ENCODE measurements at places on chromosomes 16 and 17.

DNA sequence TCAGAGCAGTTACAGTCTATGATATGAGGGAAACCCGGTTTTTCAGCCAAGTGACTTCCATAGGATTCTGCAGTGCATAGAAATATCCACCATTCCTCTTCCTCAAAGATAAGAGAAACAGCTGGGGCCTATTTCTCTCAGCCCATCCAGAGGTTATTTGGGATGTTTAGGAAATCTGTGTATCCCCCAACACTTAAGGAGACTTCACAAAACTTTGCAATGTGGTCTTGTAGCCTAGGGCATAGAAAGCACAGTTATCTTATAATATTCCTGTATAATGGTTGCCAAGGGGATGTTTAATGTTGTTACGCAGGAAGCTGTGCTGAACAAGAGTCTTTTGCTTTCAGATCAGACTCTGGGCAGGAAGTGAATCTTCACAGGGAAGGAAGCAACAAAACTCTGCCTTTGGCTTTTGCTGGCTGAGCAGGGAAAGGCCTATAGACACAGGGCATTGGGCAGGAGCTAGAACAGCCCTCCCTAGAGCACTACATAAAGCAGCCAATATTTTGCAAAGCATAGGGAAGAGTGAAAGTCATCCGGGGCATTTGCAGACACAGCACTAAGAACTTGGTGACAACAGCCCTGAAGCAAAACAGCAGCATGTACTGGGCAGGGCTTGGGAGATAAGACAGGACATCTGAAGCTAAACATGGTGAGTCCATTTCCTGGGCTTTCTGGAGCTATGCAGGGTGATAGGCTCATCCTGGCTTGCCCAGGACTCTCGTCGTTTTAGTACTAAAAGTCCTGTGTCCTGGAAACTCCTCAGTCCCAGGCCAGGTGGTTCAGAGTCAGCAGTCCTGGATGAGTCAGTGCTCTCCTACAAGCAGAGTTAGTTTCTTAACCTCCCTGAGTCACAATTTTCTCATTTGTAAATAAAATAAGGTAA lies 18.7 kb upstream of the BEAN1 start:
- no peak for DNase-seq

GRCh38 chr17:45228763-45229539 lies 7.3 kb downstream of the FMNL1 start:
- DNase-seq: peak; percentile 87

DNA sequence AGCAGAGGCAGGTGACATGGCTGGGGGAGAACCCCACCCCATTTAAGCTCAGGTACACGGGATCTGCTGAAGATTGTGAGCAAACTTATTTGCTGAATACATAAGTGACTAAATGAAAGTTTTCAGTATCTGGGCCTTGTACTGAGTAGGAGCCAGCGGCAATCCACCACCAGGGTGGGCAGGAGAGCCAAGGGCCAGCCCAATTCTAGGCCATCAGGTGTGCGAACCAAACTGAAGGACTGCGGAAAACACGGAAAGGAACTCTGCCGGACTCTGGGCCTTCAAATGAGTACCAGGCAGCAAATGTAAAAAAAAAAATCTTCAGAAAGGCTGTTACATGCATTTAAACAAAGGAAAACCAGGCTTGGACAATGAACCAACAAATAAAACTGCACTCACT lies 19.7 kb downstream of the ARHGAP17 start:
- DNase-seq: no peak

GRCh38 chr16:84058664-84059063 lies 16.1 kb upstream of the SLC38A8 start:
- DNase-seq: no peak

- no peak for DNase-seq
Observed at GRCh38 chr17:56893503-56893902, 20.3 kb downstream of the TRIM25 start.

DNA sequence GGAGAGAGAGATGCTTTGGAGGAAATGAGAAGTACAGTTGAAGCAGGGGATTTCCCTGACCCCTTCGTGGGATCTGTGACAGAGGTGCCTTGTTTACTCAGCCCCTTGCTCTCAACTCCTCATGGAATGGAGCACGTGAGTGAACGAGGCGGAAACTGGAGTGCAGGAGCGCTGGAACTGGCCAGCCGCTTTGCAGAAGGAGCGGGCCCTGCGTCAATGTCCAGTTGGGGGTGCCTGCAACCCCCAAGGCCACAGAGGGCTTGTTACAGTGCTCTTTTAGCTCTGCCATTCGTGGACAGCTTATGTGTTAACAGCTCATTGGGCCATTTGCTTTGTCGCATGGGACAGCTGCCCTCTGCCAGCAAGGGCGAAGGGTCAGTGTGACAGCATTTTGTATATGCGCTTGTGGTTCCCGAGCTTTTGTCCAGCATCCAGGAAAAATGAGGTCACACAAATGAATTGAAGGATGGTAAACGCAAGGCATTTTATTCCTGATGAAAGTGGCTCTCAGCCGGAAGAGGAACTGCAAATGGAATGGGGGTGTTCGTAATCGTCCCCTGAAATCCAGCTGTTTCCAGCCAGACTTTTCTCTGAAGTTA lies 1395.1 kb downstream of the CDH8 start:
- DNase-seq: no peak

GRCh38 chr16:715477-716199 lies 720 bp downstream of the METRN start:
- no peak for DNase-seq

GRCh38 chr16:89367538-89367915 lies 122.8 kb downstream of the ANKRD11 start:
- no peak for DNase-seq

DNA sequence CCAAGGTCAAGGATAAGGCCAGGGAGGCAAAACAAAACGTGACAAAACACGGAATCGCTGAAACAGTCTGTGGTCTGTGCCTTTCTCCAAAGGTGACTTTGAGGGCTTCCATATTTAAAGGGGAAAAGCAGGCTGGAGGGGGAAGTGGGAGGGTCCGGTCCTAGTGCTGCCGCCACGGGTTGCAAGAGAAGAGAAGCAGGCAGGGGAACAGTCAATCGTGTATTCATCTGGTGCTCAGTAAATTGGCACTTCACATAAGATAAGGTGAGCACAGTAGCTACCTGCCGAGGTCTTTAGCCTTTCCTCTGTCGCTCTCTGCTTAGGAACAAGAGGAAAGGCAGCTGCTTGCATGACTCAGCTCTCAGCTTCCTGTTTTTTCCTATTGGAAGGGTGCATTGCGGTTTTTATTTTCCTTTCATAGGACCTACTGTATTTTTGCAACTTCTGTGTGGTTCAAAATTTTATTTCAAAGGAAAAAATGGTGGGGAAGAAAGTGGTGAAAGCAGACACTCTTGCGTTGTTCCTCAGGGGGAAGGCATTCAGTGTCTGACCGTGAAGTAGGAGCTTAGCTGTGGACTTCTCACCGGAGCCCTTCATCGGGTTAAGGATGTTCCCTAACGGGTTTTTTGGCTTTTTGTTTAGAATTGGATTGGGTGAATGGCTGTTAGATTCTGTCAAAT lies 7.1 kb upstream of the LGALS3BP start:
- no peak for DNase-seq

GRCh38 chr16:54602666-54603065 lies 316.1 kb upstream of the IRX3 start:
- no peak for DNase-seq

- DNase-seq: no peak
Observed at GRCh38 chr17:42266918-42267766, 9.0 kb downstream of the STAT5B start.

GRCh38 chr16:56275076-56275475 lies 83.8 kb downstream of the GNAO1 start:
- no peak for DNase-seq

DNA sequence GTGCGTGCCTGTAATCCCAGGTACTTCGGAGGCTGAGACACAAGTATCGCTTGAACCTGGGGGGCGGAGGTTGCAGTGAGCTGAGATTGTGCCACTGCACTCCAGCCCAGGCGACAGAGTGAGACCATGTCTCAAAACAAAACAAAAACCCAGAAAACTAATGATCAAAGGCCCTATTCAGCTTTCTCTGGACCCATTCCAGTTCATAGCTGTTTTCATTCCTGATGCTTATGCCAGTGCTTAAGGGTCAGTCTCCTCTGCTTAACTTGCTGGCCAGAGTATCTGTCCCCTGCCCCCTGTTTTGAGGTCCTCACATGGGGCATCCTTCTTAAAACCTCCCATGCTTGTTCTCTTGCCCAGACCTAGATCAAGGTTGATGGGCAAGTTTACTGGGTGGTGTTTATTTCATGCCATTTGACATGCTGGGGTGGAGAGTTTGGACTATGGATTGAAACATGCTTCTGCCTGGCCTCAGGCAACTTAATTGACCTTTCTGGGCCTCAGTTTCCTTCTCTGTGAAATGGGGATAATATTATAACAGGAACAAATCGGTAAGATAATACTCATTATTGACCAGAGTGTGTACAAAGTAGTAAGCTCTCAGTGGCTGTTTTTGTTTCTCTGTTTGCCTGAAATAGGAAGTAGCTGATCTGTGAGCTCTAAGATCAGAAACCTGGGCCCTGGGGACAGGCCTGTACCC lies 369.8 kb downstream of the CPPED1 start:
- DNase-seq: no peak

GRCh38 chr16:23074423-23074822 lies 74.8 kb downstream of the USP31 start:
- DNase-seq: no peak

DNA sequence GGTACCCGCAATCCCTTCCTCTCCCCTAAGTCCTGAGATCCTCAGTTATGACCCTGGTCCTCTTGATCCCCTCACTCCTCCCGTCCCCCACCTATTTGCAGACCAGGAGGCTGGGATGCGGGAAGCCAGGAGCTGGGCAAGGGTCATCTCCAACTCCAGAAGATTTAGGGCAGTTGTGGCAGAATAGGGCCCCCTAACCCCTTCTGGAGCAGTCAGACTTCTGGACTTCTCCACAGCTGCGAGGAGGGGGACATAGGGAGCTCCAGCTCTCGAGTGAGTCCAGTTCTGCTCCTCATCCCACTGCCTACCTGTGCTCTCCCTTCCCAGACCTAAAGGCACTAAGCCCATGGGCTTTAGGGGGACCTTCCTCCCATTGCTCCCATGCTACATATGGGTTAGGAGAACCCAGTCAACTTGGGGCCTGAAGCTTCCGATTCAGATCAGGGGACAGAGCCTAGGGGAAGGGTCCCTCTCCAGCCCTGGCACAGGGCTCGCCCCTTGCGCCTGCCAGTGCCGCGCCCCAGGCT lies 1.3 kb downstream of the WNK4 start:
- peak; percentile 36 for DNase-seq

GRCh38 chr16:22847100-22847499 lies 33.1 kb downstream of the HS3ST2 start:
- no peak for DNase-seq

- DNase-seq: no peak
Observed at GRCh38 chr17:67156269-67157199, 88.5 kb downstream of the HELZ start.

GRCh38 chr17:79789943-79790804 lies 6.7 kb downstream of the CBX8 start:
- DNase-seq: peak; percentile 50

GRCh38 chr17:80732268-80732667 lies 187.6 kb downstream of the RPTOR start:
- no peak for DNase-seq

GRCh38 chr16:57252148-57252721 lies 7.2 kb downstream of the ARL2BP start:
- DNase-seq: no peak

GRCh38 chr17:13355054-13355453 lies 246.7 kb downstream of the HS3ST3A1 start:
- DNase-seq: no peak

DNA sequence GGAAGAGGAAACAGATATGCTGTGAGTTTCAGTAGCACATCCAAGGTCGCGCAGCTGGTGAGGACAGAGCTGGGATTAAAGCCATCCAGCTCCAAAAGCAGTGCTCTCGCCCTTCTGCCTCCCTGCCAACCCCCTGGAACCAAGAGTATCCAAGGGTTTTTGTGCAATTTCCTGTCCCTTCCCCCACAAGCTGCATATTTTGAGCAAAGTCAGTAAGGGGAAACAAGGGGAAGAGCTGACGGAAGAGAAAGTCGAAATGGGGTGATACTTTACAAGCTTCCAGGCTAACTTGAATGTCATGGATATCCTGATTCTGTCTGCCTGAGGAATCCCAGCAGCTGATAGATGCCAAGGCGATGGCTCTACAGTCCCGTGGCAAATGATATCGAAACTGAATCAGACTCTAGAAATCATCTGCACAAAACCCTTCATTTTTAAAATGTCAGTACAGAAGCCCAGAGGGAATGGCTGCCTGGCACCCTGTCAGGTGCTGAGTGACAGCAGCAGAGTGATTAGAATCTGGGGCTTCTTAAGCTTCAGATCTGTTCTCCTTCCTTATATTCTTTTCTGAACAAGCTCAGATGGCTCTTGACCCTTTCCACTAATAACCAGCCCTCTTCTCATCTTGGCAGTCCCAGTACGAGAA lies 42.9 kb upstream of the TEKT3 start:
- DNase-seq: peak; percentile 28

GRCh38 chr16:70490261-70490660 lies 33.1 kb downstream of the COG4 start:
- DNase-seq: no peak

- DNase-seq: no peak
Observed at GRCh38 chr17:70796757-70797156, 627.4 kb downstream of the KCNJ2 start.

GRCh38 chr16:15961060-15961511 lies 11.7 kb downstream of the ABCC1 start:
- no peak for DNase-seq

DNA sequence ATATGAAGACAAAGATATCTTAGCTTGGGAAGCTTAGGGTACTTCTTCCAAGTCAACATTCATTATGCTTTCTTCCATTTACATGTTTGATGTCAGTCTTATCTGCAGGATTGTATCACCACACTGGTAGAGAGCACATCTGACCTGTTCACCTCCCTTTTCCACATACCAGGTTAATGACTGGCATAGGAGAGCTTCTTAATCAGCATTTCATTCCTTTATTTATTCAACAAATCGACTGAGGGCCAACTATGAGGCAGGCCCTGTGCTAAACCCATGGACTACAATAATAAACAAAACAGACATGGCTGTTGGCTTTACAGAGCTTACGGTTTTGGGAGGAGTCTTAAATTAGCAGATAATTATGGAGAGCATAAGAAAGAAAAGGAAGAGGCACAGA lies 378.1 kb upstream of the CDH11 start:
- no peak for DNase-seq

DNA sequence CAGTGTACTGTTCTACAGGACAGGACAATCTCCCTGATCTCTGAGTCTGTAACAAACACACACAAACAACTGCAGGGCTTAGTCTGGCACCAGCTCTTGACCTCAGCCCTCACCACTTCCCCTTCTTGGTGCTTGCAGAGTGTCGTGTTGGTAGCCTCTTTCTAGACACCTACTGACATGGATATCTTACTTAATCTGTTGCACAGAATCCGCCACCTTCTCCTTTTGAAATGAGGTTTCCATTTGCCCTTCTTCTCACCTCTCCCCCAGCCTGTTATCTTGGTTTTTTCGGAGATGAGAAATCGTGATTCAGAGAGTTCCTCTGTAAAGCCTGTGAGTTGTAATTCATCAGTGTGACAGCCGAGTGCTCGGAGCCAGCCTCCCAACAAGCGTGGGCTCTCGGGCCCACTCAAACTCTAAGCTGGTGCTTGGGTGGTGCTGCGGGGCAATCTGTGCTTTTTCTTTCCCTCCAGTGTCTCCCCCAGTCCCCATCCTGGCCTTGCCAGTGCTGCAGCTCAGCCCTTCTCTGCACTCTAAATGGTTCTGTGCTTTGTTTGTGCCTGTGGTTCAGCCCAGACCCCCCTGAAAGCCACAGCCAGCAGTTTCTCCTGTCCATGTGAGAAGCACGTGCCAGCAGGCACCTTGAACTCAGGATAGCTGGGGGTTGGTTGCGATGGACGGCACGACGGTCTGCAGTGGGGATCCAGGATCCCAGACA lies 28.1 kb downstream of the KIAA0513 start:
- DNase-seq: peak; percentile 72

GRCh38 chr17:2564877-2565276 lies 28.6 kb upstream of the PAFAH1B1 start:
- DNase-seq: peak; percentile 23

Measured in transverse colon (tissue), 4 donors.